ENCODE measurements at places on chromosomes 13 and 19.

GRCh38 chr13:75685239-75685697 is 49.1 kb downstream of the LMO7 start:
- DNase-seq, result no peak

DNA sequence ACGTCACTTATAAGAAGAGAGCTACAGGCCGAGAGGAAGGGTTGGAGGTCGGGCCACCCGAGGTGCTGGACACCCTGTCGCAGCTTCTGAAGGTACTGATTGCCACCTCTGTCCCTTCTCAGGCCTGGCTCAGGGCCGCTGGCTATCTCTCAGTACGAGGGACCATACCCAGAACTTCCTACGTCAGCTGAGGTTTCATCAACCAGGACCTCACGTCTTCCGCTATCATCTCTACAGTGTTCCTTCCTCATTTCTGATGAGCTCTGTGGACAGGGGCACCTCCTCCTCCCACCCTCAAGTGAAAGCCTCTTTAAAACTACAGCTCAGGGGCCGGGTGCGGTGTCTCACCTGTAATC is 58.2 kb upstream of the USE1 start:
- no peak for DNase-seq

DNA sequence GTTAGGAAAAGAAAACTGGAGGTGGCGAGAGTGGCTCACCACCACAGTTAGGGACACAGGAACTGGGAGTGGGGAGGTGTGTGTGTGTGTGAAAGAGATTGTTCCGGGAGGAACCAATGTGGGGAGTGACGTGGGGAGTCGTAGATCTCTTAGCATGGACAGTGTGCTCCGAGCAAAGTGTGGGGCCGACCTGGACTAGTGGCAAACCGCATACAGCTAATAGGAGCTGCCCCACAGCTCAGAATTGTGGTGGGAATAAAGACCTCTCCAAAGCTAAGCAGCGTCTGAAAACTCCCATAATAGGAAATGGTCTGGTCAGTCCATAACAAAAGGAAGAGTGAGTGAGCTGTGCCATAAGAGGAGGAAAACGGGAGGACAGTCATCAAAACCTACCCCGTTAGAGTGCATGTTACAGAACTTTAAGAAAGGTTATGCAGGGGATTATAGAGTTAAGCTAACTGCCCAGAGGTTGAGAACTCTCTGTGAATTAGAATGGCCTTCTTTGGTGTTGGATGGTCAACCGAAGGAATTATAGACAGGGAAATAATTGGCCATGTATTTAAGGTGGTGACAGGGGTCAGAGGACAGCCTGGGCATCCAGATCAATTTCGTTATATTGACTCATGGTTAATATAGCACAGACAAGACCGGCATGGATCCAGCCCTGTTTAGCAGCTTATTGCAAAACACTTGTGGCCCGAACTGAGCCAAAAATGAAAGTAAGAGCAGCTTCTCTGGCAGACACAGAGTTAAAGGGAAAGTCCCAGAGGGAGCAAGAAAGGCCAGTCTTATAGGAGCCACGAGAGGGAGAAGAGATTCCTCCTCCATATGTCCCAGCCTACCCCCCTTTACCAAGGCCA is 8.9 kb upstream of the SLC15A1 start:
- no peak for DNase-seq

GRCh38 chr13:46782066-46782465 is 14.9 kb downstream of the ESD start:
- DNase-seq, result no peak

DNA sequence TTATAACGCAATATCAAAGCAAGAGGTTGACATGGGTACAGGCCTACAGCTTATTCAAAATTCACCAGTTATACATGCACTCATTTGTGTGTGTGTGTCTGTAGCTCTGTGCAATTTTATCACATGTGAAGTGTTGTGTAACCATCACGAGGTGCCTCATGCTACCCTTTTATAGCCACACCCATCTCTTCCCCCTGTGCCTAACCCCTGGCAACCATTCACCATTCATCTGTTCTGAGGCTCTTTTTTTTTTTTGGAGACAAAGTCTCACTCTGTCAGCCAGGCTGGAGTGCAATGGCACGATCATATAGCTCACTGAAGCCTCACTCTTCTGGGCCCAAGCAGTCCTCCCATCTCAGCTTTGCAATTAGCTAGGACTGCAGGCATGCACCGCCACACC is 78.4 kb downstream of the DPF1 start:
- DNase-seq, result no peak

GRCh38 chr19:49210108-49210900 is 52.7 kb downstream of the TRPM4 start:
- DNase-seq, result peak; percentile 13

- no peak for DNase-seq
These were observed 557.6 kb downstream of the GPC6 start for GRCh38 chr13:93784191-93784590.

DNA sequence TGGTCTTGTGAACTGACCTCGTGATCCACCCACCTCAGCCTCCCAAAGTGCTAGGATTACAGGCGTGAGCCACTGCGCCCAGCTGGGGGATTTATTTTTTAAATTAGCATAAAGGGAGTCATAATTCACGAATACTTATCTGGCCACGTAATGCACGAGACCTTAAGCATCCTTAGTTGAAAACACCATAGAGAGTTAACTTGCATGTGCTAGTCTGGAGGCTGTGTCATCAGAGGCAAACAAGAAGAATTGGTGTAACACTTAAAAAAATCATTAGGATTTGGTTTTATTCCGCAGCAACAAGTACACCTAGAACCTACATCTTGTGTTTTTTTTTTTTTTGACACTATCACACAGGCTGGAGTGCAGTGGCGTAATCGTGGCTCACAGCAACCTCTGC is 19.1 kb downstream of the KLF5 start:
- no peak for DNase-seq

- DNase-seq, result no peak
These were observed 14.0 kb upstream of the GGACT start for GRCh38 chr13:100602493-100603111.

- no peak for DNase-seq
These were observed 1.4 kb downstream of the FBXO27 start for GRCh38 chr19:39030854-39031367.

DNA sequence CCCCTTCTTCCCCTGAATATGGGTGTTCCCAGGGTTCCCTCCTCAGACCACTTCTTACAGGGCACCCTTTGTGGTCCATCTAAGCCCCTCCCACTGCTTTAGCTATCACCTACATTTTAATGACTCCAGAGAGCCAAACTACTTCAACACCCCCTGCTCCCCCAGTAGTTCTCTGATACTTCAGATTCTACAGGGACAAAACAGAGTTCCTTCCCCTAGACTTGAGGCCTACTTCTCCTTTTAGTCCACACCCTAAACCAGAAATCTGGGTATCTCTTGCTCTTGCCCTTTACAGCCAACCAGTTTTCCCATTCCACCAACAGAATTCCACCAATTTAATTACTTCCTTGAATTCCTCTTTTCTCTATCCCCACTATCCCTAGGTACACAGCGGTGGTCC is 107.2 kb downstream of the KCNRG start:
- DNase-seq, result no peak

DNA sequence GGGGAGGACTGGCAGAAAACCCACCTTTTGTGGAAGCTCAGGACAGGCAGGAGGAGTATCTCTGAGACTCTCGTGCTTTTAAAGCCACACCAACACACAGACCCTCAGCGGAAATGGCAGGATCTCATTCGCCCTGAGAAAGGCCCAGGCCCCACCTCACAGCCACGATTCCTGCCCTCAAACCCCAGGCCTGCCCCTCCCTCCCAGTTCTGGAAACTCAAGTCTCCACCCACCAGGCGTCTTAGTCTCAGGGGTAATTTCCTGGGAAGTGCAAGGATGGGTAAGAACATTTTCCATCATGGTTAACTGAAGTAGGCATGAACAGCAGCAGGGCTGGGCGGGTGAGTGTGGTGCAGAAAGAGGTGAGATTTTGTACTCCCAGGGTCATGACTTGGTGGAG is 8.0 kb upstream of the PDE4C start:
- no peak for DNase-seq

- DNase-seq, result no peak
These were observed 28.8 kb downstream of the LSM14A start for GRCh38 chr19:34201133-34201532.

DNA sequence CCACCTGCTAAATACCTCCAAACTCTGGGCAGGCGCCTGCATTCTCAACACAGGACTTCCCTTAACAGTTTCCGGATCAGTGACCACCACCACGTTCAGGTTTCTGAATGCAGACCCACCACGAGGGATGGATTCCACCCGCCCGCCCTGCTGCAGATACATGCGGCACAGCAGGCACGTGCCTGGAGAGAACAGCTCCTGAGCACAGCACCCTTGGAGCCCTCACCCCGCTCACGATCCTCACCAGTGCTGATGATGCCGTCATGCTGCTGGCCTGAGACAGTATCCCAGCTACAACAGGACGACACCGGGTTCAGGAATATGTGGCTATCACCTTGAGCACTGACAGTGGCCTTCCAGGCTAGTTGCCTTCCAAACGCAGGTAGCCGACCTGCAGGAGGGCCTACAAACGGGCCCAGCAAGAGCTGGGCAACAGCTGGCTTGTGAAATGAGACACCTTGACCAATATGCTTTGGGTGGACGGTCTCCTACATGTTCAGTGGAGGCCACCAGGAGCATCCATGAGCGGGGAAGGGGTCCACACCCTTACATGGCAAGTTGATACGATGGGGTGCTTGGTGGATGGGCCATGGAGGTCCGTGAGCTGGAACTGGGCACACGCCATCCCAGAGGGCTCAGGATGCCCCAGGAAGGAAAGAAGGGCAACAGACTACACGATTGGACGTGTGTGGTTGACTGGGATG is 9.9 kb upstream of the QTRT1 start:
- DNase-seq, result no peak

DNA sequence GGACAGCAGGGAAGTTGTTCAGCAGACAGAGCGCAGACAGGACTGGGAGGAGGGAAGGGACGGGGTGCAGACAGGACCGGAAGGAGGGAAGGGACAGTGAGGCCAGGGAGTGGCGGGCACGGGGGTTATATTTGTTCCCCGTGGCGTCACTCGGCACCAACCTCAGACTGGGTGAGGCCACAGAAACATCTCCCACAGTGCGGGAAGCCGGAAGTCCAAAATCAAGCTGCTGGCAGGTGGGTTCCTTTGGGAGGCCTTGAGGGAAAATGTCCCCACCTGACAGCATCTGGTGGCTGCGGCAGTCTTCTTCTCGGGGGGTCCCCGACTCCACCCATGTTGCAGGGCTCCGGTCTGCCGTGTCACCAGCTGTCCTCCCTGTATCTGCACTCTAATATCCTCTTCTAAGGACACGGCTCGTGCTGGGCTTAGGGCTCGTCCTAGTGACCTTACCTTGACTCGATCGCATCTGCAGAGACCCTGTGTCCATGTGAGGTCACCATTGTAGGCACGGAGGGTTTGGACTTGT is 133.0 kb downstream of the STK24 start:
- DNase-seq, result no peak

DNA sequence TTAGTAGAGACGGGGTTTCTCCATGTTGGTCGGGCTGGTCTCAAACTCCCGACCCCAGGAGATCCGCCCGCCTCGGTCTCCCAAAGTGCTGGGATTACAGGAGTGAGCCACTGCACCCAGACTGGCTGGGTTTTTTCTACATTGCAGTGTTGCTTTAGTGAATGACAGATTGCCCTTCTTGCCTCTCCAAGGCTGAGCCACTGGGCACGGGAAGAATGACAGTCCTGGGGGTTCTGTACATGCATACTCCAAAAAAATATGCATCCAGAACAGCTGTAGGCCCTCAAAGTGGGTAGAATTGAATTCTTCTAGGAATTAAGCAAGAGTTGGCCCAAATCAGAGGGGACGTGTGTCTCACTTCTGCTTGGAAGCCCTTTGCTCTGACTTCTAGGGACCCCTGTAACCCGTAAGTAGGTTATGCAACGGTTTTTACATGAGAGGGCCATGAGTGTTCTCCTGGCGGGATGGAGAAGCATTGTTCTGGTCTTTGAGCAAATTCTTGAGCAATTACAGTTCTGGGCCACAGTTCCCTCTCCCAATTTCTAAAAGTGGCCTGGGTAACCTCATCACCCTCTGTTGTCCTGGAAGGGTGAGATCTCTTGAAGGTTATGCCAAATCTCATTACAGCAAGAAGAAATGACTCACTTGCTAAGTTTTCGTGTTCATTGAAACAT is 3.6 kb downstream of the ACTN4 start:
- no peak for DNase-seq

DNA sequence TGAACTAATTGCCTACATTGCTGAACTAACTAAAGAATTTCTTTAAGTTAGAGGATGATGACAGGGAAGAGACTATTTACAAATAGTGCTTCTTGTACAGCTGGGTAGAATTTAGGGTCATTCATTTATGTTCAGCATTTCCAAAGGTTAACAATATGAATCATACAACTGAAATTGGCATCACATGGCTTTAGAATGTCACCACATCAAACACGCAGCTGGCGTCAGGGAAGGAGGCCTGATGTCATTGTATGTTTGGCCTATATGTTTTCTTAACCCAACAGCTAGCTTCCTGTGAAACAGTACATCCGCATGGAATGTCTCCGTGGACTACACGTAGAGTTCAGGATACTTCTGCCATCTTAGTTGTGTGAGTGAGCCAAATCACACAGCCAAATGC is 99.0 kb upstream of the TNFSF11 start:
- DNase-seq, result no peak

- DNase-seq, result no peak
These were observed 23.9 kb downstream of the PIBF1 start for GRCh38 chr13:72805676-72806346.

DNA sequence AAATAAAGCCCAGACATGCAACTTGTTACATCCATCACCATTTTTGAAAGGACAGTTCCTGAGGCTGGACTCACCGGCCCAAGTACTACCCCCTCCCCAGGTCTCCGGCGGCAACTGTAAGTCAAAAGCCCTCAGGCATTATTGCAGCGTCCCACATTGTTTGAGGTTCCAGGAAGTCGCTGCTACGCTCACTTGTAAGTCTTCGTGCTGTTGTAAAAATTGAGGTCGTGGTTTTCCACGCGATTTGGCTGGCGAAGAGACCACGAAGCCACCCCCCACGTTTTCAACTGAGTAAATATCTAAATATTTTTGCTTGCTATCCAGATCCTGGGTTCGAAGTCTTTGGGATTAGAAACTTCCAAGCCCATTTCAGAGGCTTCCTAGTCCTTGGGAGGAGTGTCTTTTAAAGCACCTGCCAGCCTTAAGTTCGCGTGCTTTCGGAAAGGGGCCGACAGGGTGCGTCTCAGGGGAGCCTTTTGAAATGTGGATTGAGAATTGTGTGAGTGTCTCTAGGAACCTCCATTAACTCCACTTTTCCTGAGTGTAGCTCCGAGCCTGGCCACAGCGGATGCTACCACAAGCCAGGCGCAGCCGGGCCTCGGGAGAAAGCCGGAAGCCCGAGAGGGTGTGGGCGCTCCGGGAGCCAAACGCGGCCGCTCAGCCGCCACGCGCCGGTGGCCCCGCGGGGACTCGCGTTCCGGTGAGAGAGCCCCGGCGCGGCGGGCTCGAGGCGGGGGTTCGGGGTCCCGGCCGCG is 434 bp upstream of the FNDC3A start:
- DNase-seq, result peak; percentile 93

DNA sequence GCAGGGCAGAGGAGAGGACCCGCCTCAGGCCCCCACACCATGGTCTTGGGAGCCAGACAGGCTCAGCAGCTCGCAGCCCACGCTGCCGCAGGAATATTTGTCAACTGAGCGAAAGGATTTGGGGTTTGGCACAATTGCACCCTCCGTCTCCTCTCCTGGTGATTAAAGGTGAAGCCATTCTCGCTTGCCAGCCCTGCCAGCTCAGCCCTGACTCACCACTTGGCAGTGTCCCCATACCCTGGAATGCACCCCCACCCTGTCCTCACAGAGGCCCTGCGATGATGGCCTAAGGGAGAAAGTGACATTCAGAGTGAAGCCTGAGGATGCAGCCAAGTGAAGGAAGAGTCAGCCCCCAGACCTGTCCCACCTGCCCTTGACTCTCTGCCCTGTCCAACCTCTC is 18.8 kb downstream of the CYTH2 start:
- DNase-seq, result no peak

GRCh38 chr13:44730851-44731250 is 154.7 kb upstream of the TSC22D1 start:
- DNase-seq, result no peak
